Activated T-helper 1 cell treated with anti-CD3 and anti-CD28 coated beads, Interleukin-2, amount 50 U/mL, for 16 hours (primary cell): ENCODE measurements at places on chromosomes 1 and 21.

- no peak for DNase-seq
Measured at GRCh38 chr1:165849353-165850133, 22.1 kb downstream of the UCK2 start.

- DNase-seq = no peak
Measured at GRCh38 chr21:16992448-16992847, 520.4 kb upstream of the CXADR start.

DNA sequence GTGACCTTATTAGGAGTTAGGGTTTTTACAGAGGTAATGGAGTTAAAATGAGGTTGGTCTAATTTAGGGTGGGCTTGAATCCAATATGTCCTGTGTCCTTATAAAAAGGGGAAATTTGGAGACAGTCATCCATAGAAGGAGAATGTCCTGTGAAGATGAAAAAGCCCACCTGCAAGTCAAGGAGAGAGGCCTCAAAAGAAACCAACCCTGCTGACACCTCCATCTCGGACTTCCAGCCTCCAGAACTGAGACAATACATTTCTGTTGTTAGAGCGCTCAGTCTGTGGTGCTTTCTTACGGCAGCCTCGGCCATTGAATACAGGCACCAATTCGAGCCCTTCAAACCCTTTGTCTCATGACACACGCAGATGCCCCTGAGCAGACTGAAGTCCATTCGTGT is 43.8 kb downstream of the ACTA1 start:
- no peak for DNase-seq

GRCh38 chr1:29854700-29855276 is 618.5 kb downstream of the PTPRU start:
- no peak for DNase-seq

DNA sequence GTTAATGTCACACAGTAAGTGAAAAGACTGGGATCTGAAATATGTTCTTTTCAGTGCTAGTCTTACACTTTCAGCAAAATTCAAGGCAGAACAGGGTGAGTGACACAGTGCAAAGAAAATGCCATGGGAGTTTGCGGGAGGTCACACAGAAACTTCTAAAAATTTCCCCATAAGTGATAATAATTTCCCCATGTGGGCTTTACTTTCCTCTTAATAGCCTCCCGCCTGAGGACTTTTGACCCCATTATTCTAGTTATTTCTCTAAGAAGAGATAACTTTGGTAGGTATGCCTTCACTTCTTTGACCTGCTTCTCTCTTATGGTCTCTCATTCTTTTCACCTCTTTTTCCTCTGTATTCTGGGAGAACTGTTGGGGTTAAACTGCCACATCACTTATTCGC is 8.1 kb upstream of the DNAH14 start:
- DNase-seq = no peak

- no peak for DNase-seq
Measured at GRCh38 chr1:209675565-209676154, 448 bp downstream of the G0S2 start.

DNA sequence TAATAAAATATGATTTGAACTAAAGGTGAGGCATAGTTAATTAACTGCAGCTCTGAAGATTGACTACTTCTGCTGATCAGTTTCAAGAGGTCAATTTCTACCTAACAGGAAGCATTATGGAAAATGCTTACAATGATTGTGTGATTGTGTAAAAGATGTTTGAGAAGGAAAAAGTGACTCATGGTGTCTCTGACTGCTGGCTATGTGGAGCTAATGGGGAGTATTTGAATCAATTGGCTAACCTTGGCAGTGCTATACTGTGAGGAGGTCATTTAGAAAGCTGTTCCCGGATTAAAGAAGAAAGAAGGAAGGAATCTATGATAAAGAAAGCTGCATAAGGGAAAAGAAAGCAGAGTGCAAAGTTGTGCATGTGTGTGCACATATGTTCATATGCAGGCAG is 376.5 kb downstream of the ADGRL2 start:
- no peak for DNase-seq

DNA sequence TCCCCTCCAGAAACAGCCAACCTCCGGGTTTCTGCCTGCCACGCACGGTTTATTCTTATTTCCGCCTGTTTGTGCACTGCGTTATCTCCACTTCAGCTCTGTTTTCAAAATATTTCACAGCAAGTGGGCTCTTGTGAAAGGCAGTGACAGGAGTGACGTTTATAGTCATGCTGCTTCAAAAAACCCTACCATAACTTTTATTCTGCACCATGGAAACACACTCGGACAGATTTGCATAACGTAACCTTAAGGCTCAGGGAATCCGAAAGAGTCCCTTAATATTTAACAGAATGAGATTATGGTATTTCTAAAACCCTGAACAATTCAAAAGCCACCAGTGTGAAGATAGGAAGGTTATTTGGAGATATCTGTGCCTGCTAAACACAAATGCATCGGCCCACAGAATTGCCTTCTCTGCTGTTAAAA is 782 bp upstream of the SDE2 start:
- no peak for DNase-seq

- no peak for DNase-seq
Measured at GRCh38 chr1:41566969-41567368, 82.5 kb upstream of the EDN2 start.

- no peak for DNase-seq
Measured at GRCh38 chr1:31681415-31681814, 22.4 kb downstream of the COL16A1 start.

DNA sequence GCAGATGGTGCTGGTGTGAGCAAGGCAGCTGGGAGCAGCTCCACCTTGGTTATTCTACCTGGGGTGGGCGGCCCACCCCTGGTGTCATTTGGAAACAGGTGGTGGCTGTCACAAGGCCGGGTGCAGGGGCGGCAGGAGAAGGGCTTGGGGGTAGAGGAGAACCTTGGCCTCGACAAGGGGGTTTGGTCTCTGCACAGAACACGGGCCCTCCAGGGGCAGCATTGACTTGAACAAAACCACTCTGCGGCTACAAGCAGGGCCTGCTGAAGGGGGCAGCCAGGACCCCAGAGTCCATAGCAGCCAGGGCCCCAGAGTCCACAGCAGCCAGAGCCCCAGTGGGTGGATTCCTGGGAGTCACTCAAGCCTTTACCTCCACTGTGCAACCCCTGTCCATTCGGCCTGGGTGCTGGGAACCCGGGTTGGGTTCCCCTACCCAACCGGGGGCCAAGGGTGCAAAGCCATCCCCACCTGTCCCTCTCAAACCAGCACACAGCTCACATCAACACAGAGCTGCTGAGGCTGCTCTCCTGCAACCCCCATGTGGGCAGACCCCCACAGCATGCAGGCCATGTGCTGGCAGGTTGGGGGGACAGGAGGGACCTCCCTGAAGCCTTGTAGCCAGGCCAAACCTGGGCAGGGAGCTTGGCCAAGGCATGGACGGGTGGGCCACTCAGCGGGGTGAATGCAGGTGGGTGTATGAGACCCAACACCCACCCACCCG is 7.7 kb downstream of the TRIM11 start:
- DNase-seq = no peak

DNA sequence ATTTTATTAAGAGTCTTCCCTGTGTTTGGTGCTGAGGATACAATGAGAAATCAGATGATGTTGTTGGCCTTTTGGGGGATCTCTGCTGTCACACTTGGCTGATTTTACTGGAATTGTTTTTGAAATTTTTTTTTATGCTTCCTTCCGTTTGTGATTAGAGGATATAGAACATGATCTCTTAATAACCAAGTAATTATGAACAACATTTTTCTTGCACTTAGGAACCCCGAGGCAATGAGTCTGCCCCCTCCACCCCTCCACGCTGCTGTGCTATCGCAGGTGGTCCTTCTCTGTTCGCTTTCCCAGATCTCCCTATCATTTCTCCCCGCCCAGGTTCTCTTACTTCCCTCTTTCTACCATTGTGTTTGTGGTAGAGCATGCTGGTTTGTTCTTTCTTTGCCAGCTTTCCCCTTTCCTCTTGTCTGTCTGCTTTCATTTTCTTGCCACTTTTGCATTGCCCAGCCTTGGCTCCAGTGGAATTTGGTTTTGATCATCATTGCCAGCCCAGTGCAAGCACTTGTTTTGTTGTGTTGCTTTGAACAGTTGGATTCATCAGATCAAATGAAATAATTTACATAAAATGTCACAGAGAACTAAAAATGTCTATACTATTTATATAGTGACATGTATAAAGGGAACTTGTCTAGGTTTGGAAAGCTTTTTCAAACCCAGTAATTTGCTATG is 73.1 kb upstream of the SCCPDH start:
- no peak for DNase-seq

GRCh38 chr1:47761201-47761930 is 235.8 kb downstream of the TRABD2B start:
- DNase-seq = no peak

DNA sequence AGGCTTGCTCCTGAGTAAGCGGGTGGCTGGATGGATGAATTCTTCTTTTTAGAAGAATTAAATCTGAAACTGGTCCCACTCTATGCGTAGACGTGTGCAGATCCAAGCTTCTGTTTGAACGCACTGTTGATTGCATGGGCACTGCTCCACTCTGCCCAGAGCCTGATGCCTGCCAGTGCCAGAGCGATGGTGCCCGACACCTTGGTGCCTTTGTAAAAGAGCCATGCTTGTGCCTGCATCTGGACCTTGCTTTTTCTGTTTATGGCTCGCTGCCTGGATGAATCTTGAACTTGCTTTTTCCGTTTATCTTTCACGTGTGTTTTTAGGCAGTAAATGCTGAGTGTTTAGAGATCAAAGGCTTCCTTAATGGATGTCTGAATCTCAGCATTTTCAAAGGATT is 15.0 kb upstream of the PWP2 start:
- no peak for DNase-seq

DNA sequence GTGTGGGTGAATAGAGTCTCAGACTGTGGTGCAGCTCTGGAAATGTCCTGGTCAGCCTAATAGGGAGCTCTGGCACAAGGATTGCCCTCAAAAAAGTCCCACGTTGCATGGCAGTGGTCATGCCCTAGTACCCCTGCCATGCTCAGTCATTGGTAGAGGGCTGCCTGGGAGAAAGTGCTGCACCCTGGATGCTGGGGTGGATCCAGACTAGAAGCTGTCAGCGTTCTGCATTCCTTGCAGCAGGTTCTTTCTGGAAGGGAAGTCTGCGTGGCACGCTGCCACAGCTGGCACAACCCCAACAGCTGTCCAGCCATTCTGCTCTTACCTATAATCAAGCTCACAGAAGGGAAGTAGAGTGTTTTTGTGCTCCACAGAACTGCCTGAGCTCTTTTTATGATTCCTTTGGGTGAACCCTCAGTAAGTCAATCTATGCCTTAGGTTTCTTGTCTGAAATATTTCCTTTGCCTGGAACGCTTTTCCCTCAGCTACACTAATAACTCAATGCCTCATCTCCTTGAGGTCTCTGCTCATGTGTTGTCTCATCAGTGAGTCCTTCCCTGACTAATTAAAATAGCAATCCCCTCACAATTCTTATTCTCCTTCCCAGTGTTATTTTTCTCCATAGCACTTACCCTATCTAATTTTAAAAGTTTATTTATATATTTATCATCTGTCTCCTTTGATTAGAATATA is 61.5 kb upstream of the JAK1 start:
- DNase-seq = no peak

GRCh38 chr21:25967901-25968438 is 202.6 kb downstream of the APP start:
- DNase-seq = no peak

DNA sequence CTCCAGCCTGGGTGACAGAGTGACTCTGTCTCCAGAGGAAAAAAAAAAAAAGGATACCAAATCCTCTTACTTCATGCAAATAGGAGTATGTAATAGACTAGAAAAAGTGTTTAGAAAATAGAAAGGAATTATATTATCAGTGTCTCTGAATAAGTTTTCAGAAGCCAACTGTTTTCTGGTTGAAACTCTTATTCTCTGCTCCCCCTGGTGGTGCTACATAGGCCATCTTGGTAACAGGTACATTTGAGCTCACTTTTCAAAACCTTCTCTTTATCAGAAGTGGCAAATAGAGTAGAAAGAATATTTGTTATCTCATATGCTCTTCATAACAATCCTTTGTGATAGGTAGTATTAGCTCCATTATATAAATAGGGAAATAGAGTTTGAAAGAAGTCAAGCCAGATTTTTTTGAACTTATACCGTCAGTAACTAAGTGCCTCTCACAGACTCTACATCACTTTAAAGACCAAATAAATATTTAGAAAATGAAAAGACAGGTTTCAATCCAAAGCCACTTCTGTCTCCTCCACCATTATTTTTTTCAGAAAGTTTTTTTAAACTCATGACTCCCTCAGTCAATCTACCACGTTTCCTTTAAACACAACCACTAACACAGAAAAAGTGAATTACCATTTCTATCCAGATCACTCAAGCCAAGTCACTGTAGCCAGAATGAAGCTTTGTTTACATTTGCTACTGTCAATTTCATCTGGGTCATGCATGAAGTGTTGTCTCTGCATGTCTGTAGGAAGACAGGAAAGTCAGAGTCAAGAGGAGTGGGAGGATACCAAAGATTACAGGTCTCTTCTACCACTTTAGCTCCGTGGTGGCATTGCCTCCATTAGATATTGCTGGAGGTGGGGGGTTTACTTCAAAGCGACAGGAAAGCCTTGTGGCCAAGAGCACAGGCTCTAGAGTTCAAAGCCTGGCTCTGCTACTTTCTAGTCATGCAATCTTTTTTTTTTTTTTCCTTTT is 45.6 kb downstream of the IL23R start:
- no peak for DNase-seq

GRCh38 chr1:99139876-99140275 is 124.4 kb upstream of the PLPPR4 start:
- DNase-seq = no peak

DNA sequence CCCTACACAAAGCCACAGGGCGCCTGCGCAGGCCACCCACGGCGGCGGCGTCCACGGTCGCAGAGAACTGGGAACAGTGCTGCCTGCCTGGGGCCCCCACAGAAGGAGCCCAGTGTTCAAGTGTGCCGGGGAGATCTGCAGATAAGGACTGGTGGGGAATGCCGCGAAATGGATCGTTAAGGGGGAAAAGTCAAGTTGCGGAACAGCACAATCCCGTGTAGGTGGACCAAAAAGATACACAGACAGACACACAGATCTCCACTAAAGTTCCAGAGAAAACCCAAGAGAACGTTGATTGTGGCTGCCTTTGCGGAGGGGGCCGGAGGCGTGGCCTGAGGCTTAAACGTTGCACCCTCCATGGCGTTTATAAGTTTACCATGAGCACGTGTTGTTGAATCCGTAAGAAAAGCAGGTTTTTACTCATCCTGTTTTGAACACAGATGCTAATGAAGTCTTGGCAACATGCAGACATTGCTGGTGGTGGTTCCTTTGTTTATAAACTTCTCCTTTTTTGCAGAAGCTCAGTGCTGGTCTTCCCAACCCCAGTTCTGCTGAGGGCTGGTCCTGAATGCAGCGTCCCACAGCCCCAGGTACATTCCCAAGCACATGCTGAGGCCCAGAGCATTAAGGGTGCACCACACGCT is 4.1 kb downstream of the SPATC1L start:
- no peak for DNase-seq
